Occipital lobe (tissue), 3 donors: ENCODE measurements at places on chromosomes 13 and 19.

- DNase-seq: peak; percentile 79
Observed at GRCh38 chr19:7500811-7501450, 12.1 kb upstream of the PEX11G start.

DNA sequence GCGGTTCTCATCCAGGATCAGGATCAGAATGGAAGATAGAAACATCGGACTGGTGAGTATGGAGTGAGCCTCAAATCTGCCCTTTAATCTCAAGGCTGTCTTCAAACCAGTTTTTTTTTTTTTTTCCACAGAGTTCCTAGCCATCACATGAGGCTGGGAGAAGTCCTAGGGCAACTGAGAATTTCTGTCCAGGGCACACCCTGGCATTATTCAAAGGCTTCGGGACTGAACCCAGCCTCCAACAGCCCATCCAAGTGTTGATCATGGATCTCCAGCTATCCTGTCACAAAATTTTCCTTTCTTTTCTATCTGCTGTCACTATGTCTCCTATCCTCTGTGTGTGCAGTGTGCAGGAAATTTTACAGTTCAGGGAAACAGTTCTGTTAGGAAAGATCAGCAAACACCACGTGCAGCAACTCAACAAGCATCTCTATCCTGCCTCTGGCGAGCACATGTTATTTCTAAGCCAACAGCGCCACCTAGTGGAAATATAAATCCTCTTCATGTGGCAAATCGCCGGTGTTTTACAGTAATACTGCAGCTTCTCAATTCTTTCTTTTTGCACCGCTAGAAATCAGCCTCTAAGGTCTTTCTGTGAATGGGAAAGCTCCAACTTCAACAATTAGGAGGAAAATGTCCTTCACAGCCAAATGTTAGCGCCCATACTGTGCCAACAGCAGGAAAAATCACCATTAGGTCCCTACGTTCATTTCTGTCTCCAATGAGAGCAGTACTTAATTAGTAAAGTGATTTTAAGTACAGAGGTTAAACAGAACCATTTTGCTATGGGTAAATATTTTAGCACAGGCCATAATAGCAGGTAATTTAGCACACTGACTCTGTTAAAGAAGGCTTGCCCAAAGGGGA is 21.4 kb upstream of the ZNF181 start:
- DNase-seq: no peak

GRCh38 chr13:109605846-109606245 is 180.5 kb downstream of the IRS2 start:
- no peak for DNase-seq

DNA sequence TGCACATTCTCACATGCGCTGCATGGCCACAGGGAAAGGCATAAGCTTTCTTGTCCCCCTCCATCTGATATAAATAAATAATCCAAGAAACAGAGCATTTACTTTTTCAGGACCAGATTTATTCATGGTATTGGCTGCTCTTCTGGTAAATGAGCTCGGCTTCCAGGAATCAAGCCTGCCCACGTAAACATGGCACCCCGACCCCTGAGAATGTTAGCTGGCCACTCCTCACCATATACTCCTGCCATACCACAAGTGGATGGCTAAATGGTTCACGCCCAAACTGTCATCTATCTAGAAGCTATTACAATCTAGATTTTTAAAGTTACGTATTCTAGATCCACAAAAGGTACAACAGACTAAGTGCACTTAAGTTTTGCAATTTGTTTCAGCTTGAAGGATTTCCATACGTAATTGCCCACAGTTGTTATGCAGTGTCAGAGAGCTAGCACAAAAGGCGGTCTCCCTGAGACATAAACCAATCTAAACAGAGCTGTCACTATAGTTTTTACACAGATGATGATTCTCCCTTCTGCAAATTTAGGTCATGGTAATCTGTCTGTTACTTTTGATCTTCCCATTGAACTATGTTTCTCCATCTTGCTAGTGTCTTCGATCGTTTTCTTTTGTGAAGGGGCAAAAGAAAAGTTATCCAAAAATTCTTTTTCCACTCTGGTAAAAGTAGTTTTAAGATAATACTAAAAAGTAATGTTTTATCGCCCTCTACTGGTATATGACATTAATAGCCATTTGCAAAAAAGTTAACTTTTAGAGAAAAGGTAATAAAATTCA is 16.2 kb upstream of the FOXO1 start:
- DNase-seq: no peak

- no peak for DNase-seq
Observed at GRCh38 chr13:76754414-76754813, 131.8 kb downstream of the KCTD12 start.

DNA sequence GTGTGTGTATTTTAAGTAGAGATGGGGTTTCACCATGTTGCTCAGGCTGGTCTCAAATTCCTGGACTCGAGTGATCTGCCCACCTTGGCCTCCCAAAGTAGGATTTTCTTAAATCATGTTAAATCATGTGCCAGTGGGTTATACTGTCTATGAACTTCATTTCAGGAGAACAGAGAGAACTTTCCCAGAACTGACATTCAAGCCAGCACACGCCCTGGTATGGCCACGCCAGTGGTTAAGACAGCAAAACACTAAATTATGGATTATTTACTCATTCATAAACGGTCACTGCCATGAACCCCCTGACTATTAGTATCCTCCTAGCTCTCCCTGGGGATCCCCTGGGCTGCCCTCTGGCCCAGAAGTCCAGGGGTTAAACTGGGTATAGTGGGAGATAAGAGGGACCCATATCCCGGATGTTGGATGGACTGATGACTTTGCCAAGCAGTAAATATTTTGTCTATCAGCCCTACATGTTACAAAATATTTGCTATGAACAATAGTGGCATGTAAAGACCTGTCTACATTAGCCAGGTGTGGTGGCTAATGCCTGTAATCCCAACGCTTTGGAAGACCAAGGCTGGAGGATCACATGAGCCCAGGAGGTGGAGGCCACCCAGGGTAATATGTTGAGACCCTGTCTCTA is 16.1 kb upstream of the STRN4 start:
- DNase-seq: no peak

- no peak for DNase-seq
Observed at GRCh38 chr19:42123765-42124164, 8.5 kb downstream of the POU2F2 start.

DNA sequence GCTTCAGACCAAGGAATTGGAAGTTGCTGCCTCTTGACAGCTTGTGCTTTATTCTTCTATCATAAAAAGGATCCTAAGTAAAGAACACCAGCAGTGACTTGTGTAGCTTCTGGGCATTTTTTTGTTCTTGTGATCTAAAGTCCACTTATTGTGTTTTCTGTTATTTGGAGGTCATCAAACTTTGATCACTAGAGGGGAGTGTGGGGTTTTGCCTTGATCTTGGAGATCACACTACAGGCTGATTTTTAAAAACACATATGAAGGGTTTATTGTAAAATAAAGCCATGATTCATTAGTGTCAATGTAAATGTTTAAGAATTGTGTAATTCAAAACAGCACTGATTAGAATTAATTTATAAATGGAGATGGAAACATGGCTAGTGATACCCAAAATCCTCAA is 328.7 kb upstream of the EDNRB start:
- no peak for DNase-seq

DNA sequence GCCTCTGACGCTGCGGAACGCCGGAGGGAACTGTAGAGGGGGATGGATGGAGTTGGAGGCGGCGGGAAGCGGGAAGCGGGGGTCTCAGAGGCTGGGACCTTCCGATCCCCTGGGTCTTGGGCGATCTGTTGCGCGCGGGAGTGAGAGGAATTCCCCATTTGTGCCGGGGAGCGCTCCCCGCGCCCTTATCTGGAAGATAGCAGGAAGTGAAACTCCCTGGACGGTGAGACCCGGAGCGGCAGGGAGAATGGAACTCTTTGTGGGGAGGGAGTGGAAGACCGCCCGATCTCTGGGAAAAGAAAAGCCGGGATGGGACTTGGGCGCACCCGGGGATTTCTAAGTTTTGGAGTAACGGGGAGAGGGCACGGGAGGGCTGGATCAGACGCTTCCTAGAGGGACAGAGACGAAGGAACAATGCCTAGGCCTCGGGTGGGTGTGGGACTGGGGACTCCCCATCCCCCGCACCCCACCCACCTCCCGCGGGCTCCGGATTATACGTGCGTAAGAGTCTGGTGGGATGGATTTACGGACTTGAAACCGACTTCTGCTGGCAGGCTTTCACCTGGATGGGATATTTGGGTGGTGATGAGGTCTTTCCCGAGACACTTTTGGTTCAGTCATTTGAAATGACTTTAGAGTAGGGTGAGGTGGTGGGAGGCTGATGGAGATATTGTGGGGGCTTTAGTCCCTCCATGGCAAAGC is 495 bp downstream of the LSR start:
- no peak for DNase-seq

- DNase-seq: no peak
Observed at GRCh38 chr19:13873834-13874515, 3.0 kb upstream of the NANOS3 start.

GRCh38 chr19:41530761-41531301 is 45.1 kb upstream of the CEACAM21 start:
- no peak for DNase-seq

DNA sequence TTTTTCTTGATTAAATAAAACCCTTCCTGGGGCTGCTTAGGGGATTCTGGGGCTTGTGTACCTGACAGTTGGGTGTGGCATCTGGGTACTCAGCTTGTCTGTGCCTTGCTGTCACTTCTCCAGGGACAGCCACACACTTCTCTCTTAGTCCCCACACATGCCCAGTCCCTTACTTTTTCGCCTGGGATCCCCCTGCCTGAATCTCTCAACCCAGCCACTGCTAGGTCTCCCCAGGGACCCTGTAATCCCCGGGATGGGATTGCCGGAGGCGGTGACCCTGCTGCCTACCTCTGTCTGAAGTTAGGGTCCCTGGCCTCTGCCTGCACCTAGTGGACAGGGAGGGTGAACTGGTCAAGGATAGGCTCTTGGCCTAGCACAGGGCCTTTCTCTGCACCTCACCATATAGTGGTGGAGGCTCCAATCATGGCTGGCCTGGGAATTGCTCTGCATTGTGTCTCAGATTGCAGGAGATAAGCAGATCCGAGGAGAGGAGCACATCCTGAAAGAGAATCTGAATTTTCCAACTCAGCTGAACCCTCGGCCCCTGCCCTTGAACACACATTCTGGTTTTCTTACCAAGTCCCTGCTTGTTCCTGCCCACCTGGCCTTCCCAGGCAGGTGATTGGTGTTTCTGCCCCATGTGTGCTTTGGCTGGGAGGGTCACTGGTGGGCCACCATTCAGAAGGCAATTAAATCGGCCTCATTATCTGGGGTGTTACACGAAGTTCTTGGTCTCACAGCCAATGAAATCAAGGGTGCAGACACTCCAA is 8.7 kb upstream of the ZNF492 start:
- no peak for DNase-seq

DNA sequence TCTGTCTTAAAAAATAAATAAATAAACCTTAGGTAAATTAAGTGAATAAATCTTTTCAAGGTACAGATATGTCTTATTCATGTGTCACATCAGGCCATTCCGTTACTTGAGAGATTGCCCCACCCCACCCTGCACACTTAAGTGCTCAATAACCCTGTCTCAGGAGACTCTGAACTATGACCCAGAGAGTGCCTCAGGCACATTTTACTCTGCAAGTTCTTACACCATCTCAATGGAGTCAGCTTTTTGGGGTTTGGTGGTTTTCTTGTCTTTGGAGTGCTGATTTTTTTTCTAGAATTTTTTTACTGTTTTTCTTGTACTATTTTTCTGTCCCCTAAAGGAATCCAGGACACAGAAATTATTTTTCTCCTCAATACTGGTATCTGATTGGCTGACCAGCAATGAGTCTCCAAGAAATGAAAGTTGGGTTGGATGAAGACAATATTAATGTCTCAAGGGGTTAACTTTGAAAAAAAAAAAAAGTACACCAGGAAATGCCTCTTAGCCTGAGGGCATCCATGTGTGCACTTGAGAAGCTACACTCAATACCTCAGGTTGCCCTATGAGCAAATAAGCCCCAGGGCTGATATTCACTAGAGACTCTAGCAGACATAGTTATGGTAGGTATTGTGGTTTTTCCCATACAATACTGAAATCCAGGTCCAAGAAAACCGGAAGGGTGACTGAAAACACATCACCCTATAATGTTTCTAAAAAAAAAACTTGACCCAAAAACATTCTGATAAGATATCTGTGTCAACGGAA is 114.6 kb upstream of the ZNF91 start:
- DNase-seq: no peak

DNA sequence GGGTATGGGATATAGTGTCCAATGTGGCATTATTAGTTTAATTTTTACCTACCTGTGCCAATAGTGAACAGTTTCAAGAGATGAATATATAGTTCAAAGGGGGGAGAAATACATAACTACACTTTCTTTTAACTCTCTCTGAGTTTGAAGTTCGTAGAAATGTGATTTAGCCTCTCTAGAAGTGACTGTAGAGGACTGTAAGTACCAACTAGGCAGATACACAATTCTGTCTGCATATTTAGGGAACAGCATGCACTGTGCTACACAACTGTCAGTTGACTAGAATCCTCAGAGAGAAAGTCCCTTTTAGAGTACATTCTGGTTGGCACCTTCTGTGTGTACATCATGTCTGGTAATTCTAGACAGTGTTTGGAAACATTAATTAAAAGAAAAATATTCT is 17.5 kb upstream of the ZNF90 start:
- DNase-seq: no peak

DNA sequence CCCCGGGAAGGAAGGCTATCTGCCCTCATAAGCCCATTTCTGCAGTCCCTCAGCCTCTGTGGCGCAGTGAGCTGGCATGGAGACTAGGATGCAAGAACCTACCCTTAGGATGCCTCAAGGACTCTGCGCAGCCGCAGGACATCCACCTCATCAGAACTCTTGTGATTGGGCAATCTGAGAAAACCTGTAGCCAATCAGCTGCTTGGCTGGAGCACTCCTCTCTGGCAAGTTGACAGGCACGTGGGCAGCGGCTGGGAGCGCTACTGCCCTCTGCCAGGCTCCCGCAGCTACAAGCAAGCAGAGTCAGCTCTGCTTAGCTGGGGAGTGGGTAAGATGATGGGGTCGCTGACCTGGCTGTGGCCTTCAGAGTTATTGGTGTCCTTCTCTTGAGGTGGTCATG is 1.5 kb upstream of the ECSIT start:
- DNase-seq: peak; percentile 84

- no peak for DNase-seq
Observed at GRCh38 chr13:112735791-112736190, 46.0 kb downstream of the ATP11A start.
